ENCODE measurements at places on chromosomes 2 and 18.

DNA sequence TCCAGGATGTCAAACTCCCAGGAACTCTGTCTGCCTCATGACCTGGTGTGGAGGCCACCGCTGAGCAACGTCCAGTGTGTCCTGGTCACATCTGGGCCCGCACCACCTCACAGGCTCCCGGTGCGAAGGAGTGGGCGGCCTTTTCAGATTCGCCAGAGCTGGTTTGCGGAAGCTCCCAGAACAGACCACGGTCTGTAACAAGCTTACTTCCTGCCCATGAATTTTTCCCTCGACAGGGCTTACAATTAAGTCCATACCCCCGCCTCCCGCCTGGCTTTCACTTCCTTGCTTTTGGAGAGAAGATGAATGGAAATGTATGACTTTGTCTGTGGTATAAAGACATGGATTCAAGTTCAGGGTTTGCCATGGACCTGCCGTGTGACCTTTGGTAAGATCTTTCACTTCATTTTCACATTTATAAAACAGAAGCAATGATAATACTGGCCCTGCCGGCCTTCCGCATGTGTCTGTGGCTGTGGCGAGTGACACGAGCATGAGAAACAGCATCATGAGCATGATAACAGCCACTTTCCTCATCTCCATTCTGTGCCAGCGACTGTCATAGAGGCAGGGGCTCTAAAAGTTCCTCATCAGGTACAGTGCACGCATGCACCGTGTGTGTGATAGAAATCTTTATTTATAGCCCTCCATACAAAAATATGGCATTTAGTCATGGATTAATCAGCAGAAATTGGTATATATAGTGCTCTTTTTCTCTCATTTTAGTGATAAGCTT is 31.0 kb upstream of the KCNF1 start:
- DNase-seq, result no peak

GRCh38 chr2:177031438-177032180 is 181.0 kb upstream of the HNRNPA3 start:
- DNase-seq, result no peak

DNA sequence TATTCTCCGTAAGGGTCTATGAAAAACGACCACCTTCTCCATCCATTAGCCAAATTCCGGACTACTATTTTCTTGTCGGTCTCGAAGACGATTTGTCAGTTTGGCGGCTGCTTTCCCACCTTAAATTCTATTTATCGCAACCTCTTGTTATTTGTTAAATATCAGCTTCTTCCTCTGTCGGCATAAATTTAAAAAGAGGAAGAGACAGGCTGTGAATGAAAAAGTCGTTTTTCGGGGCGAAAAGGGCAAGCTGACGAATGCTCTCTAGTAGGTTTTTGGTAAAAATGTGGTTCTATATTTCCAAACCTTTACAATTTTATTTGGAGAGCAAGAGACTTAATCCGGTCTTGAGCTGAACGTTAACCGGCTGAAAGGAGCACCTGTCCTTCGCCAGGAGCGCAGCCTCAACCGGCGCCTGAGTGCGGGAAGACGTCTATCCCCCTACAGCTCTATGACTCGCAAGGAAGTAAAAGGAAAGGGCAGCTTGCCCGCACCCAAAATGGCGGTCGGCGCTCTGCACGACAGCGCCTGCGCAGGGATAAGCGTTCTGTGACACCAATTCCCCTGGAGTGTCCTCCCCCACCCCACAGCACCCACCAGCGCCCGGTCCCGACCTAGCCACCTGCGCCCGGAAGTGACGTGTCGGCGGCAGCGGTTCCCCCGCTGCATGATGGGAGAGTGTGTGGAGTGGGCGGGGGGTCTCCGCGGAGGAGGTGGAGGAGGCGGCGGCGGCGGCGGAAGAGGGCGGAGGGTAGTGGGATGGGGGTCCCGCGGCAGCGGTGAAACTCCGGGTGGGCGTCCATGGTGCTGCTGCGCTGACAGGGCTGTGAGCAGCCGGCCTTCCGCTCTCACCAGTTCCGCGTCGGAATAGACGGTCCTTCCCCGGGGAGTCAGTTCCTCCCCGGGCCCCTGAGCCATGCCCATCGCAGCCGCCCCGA is at the start of gene AFTPH:
TSS of gene AFTPH (plus strand) at position 663 of the 938 bp plus-strand sequence. CDS start 27,147 bp downstream, outside the sequence.
- DNase-seq, result peak; percentile 83

DNA sequence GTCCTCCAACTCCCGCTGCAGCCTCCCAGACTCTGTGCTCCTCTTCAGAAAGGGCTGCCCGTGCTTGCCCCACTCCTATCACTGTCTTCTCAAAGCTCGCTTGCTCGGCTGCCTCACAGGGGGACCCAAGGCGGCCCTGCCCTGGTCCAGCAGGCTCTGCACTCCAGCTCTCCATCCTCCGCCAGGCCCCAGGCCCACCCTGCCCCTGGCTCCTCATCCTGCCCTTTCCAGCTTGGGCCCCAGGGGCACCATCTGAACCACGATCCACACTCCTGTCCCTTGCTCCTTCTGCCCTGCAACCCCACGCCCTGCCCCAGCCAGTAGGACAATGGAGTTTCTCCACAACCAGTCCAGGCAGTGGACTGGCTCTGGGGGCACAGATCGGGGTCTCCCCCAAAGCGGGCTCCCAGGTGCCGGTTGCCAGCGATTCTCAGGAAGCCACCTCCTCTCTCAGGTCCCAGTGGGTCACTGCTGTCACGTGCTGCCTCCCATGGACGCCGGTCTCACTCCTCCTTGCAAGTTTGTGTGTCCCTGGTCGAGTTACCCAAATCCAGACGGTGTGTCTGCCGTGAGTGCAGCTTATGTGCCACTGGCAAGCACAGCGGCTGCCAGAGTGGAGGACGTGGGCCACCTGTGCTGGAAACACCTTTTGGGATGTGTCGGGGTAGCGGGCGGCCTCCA is 238.5 kb downstream of the HDAC4 start:
- no peak for DNase-seq

Measured in caudate nucleus (tissue), 63 donors.